A549 treated with AZD2906 at 1 μM for 4 hours (cell line): ENCODE measurements at places on chromosomes 2 and 18. TPM values are rescaled to one million over a fixed set of nuclear protein-coding genes. Genes with fewer than 3 reads are reported as not detected.

The STPG4 gene
- total RNA-seq: 0.03 to 0.07 TPM in 2 of 5 replicates, not detected in the others

The GMCL1 gene
- total RNA-seq: 9.0 to 11.6 TPM (median 10.0 TPM) in 5 replicates

The COBLL1 gene
- 4.6 to 7.0 TPM (median 5.3 TPM) in 5 replicates for total RNA-seq

The NAT8 gene
- not detected in 5 replicates for total RNA-seq

The REG1B gene
- total RNA-seq: not detected in 5 replicates

The SMYD1 gene
- total RNA-seq: 0.01 TPM in 1 of 5 replicates, not detected in the others

The SCN7A gene
- not detected in 5 replicates for total RNA-seq

The ZNF513 gene
- 11.8 to 14.7 TPM (median 13.8 TPM) in 5 replicates for total RNA-seq

The SLC16A14 gene
- total RNA-seq: 0.64 to 1.1 TPM (median 0.83 TPM) in 5 replicates
